Type B pancreatic cell (in vitro differentiated cells): ENCODE measurements at places on chromosomes 5 and 9.

DNA sequence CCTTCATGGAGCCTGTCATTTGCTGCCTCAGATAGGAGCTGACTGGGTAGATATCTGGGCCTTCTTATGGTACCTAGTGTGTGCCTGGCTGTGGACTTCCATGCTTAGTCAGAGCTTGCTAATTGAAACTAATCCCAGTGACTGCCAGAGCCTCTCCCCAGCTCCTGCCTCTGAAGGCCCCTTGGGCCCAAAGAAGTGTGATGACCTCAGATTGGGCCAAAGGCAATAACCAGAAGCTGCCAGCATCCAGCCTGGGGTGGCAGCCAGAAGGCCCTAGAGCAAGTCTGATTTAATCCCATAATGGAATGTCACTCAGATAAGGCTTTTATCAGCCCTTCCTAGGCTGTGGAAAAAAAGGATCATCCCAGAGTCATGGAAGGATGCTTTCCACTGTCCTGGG is 17.1 kb upstream of the CDC23 start:
- H3K27me3 ChIP-seq: peaks cover 3% of the 10 kb centered on the region
- DNase-seq: no peak
- H3K27ac ChIP-seq: no peak overlapping the region
- no peaks in the 10 kb centered on the region for H3K36me3 ChIP-seq
- peaks cover 6% of the 10 kb centered on the region for H3K4me1 ChIP-seq

GRCh38 chr5:14816374-14816998 is 55.1 kb downstream of the ANKH start:
- no peaks in the 10 kb centered on the region for H3K27me3 ChIP-seq
- H3K4me1 ChIP-seq: peaks cover 11% of the 10 kb centered on the region
- H3K4me3 ChIP-seq: no peak overlapping the region
- DNase-seq: no peak

DNA sequence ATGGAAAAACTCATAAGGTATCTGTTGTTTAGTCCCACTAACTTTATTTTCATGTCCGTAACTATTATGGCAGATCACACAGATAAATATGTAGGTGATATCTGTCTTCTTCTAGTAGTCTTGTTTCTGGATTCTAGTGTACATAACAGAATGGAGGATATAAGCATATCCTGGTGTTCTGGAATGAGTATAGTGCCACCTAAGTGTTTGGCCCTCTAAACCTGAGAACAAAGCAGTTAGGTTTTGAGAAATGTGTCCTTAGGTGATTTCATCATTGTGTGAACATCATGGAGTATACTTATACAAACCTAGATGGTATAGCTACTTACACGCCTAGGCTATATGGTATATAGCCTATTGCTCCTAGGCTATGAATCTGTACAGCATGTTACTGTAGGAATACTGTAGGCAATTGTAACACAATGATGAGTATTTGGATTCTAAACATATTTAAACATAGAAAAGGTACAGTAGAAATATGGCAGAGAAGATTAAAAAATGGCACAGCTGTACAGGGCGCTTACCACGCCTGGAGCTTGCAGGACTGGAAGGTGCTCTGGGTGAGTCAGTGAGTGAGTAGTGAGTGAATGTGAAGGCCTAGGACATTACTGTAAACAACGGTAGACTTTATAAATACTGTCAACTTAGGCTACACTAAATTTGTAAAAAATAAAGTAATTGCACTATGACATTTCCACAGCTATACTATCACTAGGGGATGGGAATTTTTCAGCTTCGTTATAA is 150.3 kb upstream of the SLC24A2 start:
- no peak overlapping the region for H3K27ac ChIP-seq
- no peak overlapping the region for H3K4me3 ChIP-seq
- no peaks in the 10 kb centered on the region for H3K36me3 ChIP-seq
- peaks cover 13% of the 10 kb centered on the region for H3K27me3 ChIP-seq

DNA sequence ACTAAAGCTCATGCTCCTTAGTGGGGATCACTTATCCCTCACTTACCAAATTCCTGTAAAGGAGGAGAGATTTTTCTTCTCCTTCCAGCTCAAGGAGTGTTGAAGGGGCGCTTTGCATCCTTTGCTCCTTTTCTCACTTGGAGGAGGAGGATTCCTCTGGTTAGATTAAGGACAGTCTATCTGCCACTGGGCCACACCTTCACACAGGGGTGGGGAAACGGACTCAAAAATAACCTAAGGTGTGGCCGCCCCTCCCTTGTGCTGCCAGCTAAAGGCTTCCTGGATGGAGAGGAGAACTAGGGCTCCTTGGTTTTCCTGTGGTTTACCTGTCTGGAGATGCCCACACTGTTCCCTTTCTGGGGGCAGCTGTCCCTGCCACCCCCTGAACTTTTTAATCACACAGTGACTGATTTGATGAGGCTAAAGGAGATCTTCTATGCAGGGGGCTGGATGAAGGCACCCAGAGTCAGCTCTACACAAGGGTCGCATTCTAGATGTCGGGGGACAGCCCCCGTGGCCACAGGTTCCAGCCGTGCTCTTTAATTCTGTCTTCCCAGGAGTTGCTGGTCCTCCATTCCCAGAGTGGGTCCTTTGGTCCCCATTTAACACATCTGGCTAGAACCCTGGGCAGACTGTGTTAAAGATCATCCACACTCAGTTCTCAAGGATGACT is 14.4 kb downstream of the GLRX start:
- no peak for DNase-seq
- no peaks in the 10 kb centered on the region for H3K27me3 ChIP-seq
- no peaks in the 10 kb centered on the region for H3K36me3 ChIP-seq
- H3K4me1 ChIP-seq: peaks cover 38% of the 10 kb centered on the region

GRCh38 chr5:61576556-61576955 is 244.5 kb downstream of the ZSWIM6 start:
- peaks cover 6% of the 10 kb centered on the region for H3K4me1 ChIP-seq
- H3K27ac ChIP-seq: no peak overlapping the region
- H3K27me3 ChIP-seq: no peaks in the 10 kb centered on the region
- H3K4me3 ChIP-seq: no peak overlapping the region

DNA sequence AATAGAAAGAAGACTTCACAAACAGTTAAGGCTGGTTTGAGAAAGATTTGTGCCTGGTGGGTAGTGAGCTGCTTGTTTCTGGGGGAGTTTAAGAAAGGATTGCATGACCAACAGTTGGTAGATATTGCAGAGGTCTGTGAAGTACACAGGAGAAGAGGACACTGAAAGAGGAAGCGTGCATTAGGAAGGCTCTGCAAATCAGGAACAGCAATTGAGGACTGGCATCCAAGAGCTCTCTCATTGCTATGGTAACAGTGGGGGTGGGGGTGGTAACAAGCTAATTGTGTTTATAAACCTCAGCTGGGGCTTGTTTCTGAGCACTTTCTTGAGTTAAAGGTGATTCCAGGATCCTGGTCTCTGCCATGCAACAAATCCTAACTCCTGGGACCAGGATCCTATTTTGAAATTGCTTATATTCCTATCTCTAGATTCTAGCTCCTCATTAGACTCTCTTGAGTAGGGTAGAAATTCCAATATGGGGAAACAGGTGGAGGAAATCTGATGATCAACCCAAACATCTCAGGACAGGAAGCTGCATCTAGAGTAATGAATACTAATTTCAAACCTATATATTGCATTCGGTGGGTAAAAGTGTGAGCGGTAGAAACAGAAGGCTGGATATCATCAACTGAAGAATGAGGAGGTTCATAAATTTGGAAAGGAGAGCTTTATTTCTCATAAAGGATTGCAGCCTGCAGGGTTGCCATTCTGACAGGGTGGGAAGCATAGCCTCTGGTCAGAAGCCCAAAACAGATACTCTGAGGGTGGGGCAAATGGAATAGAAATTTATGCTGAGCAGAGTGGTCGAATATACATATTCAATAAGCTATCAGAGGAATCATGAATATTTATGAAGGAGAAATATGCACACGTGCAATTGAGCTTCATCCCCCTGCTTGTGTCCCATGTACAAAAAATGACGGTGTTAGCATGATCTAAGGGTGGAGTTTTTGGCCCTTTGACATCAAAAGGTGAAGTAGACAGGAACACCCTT is 79.4 kb downstream of the PTTG1 start:
- H3K27ac ChIP-seq: no peak overlapping the region
- peaks cover under 1% of the 10 kb centered on the region for H3K4me1 ChIP-seq
- H3K36me3 ChIP-seq: no peaks in the 10 kb centered on the region
- DNase-seq: no peak
- H3K27me3 ChIP-seq: peaks cover 8% of the 10 kb centered on the region
- no peak overlapping the region for H3K4me3 ChIP-seq

- H3K27ac ChIP-seq: no peak overlapping the region
- H3K4me3 ChIP-seq: no peak overlapping the region
- peaks cover 41% of the 10 kb centered on the region for H3K27me3 ChIP-seq
- DNase-seq: peak; percentile 51
Observed at GRCh38 chr5:6399980-6400910, 21.9 kb upstream of the MED10 start.

DNA sequence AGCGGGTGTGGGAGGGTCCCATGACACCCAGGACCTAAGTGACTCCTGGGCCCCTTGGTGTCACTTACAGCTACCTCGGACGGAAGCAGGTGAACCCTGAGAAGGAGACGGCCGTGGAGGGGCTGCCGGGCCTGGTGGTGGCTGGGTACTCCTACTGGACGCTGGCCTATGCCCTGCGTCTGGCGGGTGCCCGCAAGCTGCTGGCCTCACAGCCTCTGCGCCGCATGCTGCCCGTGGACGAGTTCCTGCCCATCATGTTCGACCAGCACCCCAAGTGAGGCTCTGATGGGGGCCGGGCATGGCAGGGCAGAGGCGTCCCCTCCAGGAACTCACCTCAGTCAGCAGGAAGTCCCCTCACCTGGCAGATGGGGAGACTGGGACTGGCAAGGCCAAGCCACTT is 13.7 kb downstream of the CERCAM start:
- no peak for DNase-seq
- H3K36me3 ChIP-seq: no peaks in the 10 kb centered on the region
- no peak overlapping the region for H3K27ac ChIP-seq
- H3K4me1 ChIP-seq: no peaks in the 10 kb centered on the region
- H3K27me3 ChIP-seq: no peaks in the 10 kb centered on the region

- no peaks in the 10 kb centered on the region for H3K36me3 ChIP-seq
- no peak overlapping the region for H3K4me3 ChIP-seq
- no peak overlapping the region for H3K27ac ChIP-seq
- peaks cover 5% of the 10 kb centered on the region for H3K4me1 ChIP-seq
- no peak for DNase-seq
Observed at GRCh38 chr5:57002959-57003485, 51.1 kb upstream of the MIER3 start.

GRCh38 chr5:173515526-173515925 is 100.9 kb downstream of the BOD1 start:
- H3K4me3 ChIP-seq: no peak overlapping the region
- peaks cover 14% of the 10 kb centered on the region for H3K27me3 ChIP-seq
- H3K36me3 ChIP-seq: no peaks in the 10 kb centered on the region
- no peak overlapping the region for H3K27ac ChIP-seq
- no peak for DNase-seq

DNA sequence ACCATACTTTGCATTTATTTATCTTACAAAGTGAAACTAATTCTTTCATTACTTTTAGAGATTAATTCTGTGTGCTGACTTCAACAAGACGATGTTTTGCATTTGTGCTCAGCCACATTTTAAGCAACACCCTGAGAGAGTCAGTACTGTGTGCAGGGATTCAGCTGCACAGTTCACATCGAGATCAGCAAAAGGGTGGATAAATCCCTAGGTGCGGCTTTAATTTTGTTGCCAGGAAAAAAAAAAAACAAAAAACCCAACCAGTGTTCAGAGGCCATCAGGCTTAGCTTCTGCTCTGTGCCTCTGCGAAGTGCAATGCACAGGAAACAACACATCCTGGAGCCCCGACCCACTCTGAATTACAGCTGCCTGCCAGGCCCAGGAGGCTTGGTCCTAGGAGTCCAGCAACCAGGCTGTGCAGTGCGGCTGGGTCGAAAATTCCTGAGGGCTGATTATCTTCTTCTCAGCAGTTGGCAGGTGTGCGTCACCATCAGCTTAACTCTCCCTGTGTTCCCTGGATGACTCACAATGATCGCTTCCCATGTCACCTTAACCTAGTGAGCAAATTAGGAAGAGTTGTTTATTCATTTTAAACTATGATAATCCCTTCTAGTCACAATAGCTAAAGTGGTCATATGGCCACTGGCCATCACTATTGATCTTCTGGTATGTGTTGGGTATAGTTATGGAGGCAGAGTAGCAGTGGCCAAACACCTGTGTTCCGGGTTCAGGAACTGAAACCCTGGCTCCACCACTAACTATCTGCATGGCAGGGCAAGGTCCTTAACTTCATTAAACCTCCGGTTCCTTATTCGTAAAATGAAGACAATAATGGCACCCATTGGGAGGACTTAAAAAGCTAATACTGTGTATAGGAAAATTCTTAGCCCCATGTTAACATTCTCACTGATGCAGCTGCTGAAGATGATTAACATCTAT is 31.2 kb upstream of the NDUFB6 start:
- peaks cover 27% of the 10 kb centered on the region for H3K27me3 ChIP-seq
- H3K4me1 ChIP-seq: no peaks in the 10 kb centered on the region
- no peaks in the 10 kb centered on the region for H3K36me3 ChIP-seq
- H3K27ac ChIP-seq: no peak overlapping the region
- H3K4me3 ChIP-seq: no peak overlapping the region

- H3K27ac ChIP-seq: no peak overlapping the region
- no peaks in the 10 kb centered on the region for H3K36me3 ChIP-seq
- H3K4me3 ChIP-seq: no peak overlapping the region
Observed at GRCh38 chr5:110625376-110625999, 101.0 kb downstream of the TMEM232 start.

- no peaks in the 10 kb centered on the region for H3K4me1 ChIP-seq
- DNase-seq: no peak
- H3K27me3 ChIP-seq: peaks cover 32% of the 10 kb centered on the region
- H3K27ac ChIP-seq: no peak overlapping the region
Observed at GRCh38 chr9:21744320-21744719, 58.1 kb upstream of the MTAP start.

DNA sequence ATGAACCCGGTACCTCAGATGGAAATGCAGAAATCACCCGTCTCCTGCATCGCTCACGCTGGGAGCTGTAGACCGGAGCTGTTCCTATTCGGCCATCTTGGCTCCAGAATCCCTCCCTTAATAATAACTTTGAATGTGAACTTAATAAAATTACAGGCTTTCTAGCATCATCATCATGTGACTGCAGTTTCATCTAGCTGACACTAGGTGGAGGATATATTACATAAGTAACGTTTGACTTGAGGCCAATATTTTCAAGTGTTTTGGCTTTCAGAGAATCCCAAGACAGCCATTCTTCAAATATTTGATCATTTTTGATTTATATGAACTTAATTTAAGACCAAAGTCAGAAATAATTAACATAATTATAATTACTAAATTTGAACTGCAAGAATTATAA is 474.9 kb upstream of the CDH10 start:
- no peaks in the 10 kb centered on the region for H3K27me3 ChIP-seq
- H3K4me3 ChIP-seq: no peak overlapping the region
- H3K36me3 ChIP-seq: no peaks in the 10 kb centered on the region
- DNase-seq: no peak

GRCh38 chr9:99785010-99785590 is 36.6 kb upstream of the NR4A3 start:
- H3K36me3 ChIP-seq: no peaks in the 10 kb centered on the region
- no peak overlapping the region for H3K27ac ChIP-seq
- no peaks in the 10 kb centered on the region for H3K27me3 ChIP-seq
- no peak for DNase-seq

DNA sequence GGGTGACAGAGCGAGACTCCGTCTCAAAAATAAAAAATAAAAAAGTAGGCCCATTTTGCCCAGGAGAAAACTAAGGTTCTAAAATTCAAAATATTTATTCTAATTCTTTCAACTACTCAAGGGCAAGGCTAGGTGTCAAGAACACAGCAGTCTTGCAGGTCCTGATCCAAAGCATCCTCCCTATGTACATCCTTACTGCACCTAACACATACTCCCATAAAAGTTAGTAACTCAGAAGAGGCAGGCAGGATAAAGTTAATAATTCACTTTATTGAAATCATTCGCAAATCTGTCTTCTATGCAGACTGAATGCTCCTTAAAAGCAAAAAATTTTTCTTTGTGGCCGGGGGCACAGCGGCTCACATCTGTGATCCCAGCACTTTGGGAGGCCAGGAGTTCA is 11.1 kb downstream of the GOLPH3 start:
- H3K4me3 ChIP-seq: no peak overlapping the region
- H3K4me1 ChIP-seq: no peaks in the 10 kb centered on the region
- H3K36me3 ChIP-seq: peaks cover 25% of the 10 kb centered on the region
- DNase-seq: no peak
